ENCODE measurements at places on chromosomes 6 and 20.

- peak; percentile 19 for DNase-seq
Measured at GRCh38 chr6:56491606-56492328, 150.9 kb downstream of the DST start.

DNA sequence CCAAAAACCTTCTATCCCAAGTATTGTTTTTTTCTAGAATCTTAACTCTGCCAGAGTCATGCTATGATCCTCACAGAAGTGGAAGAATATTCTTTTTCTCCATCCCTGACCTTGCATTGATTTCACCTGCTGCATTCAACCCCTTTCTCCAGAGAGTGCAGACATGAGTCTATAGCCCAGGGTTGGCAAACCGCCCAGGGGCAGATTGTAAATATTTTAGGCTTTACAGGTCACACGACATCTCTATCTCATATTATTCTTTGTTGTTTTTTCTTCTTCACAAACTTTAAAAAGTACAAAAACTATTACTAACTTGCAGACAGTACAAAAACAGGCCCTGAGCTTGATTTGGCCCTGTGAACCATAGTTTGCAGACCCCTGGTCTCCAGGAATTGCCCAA, 112.1 kb upstream of the ASF1A start:
- DNase-seq, result no peak

DNA sequence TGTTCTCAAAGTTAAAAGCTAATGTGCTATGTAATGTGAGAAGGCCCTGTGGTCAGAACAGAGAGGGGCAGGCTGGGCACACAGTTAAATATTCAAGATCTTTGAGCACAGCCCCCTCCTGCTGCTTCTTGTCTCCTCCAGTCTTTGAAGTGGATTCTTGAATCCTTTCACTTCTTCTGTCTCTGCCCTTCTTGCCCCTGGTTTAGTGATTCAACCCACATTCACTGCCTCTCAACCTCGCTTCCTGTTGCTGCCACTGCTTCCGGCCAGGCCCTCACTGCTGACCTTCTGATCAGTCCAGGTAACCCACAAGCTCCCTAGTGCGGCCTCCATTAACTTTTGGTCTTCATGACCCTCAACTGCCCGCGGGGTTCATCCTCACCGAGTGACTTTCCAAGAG, 417.3 kb upstream of the NOX3 start:
- DNase-seq, result no peak

DNA sequence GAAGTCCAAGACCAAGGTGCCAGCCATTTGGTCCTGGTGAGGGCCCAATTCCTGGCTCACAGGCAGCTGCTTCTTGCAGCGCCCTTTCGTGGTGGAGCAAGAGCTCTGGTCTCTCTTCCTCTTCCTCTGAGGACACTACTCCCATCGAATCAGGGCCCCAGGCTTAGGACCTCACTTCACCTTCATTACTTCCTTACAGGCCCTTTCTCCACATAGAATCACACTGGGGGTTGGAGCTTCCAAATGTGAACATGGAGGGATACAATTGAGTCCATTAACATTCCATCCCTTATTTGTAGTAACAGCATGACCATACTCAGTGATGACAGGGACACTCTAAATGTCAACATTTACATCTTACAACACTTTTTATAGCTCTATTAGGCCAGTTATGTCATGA, 2.3 kb downstream of the RAMACL start:
- DNase-seq, result peak; percentile 69

GRCh38 chr20:38060536-38060935, 27.0 kb downstream of the RPRD1B start:
- DNase-seq, result peak; percentile 76

Data from fibroblast of skin of back (primary cell).